Osteoblast (primary cell): ENCODE measurements at places on chromosomes 11 and 22. TPM values are rescaled to one million over a fixed set of nuclear protein-coding genes. Genes with fewer than 3 reads are reported as not detected.

GRCh38 chr11:20894296-20894695, 224.9 kb downstream of the NELL1 start:
- no peaks in the 10 kb centered on the region for H3K36me3 ChIP-seq
- no peak overlapping the region for H3K27ac ChIP-seq
- no peaks in the 10 kb centered on the region for H3K4me1 ChIP-seq
- H3K27me3 ChIP-seq, result no peaks in the 10 kb centered on the region

GRCh38 chr11:1571760-1572196, 293 bp downstream of the DUSP8 start:
- peaks cover 32% of the 10 kb centered on the region for H3K27me3 ChIP-seq
- H3K36me3 ChIP-seq, result no peaks in the 10 kb centered on the region
- H3K27ac ChIP-seq, result no peak overlapping the region
- DNase-seq, result peak; percentile 89
- no peaks in the 10 kb centered on the region for H3K4me1 ChIP-seq

DNA sequence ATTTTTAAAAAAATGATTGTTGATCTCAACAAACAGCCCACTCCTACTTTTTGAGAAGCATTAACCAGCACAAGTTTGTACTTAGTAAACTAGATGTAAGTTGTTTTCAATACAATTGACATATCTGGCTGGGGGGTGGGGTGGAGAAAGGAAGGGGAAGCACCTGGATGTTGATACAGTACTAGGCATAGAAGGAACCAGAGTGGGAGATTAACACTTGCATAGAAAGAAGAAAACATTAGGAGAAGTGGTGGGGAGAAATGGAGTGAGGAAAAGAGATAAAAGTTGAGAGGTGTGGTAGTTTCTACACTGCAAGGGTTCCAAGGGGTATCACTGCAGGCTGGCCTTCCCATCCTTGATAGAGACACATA, 10.6 kb upstream of the GAB2 start:
- peaks cover 11% of the 10 kb centered on the region for H3K4me1 ChIP-seq
- no peaks in the 10 kb centered on the region for H3K27me3 ChIP-seq
- no peak overlapping the region for H3K27ac ChIP-seq
- DNase-seq, result no peak
- no peak overlapping the region for H3K4me3 ChIP-seq

GRCh38 chr11:86800076-86800959, at the start of gene PRSS23:
Gene PRSS23, plus strand, starts transcription at chr11:86800542. Its CDS starts 7,102 bp downstream, at chr11:86807644.
- H3K4me1 ChIP-seq, result peaks cover 54% of the 10 kb centered on the region
- no peaks in the 10 kb centered on the region for H3K36me3 ChIP-seq
- peak within 1 kb of the TSS; percentile 86 for H3K4me3 ChIP-seq
- peak within 1 kb of the TSS; percentile 82 for H3K27ac ChIP-seq
- no peaks in the 10 kb centered on the region for H3K27me3 ChIP-seq

DNA sequence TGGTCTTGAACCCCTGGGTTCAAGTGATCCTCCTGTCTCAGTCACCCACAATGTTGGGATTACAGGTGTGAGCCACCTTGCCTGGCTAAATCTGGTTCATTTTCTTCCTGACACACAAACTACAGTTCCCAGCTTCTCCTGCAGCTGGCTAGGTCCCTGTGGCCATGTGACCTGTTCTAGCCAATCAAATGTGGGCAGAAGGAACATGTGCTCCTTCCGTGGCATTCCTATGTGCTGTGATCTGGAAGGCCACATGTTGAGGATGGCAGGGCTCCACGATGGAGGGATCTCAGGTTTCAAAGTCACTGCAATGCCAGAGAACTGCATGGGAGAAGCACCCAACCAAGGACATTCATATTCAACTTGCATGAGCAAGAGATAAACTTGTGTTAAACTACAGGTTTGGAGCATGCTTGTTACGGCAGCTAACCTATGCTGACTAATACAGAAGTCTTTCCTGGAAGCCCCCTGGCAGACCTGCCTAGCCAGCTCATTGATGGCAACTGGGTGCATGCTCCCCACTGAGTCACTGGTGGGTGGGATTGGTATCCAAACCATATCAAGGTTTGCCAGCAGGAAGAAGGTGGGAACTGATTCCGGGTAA, 86.0 kb downstream of the RPS6KA4 start:
- peaks cover 39% of the 10 kb centered on the region for H3K27me3 ChIP-seq
- peak; percentile 80 for DNase-seq
- no peak overlapping the region for H3K4me3 ChIP-seq
- peaks cover 19% of the 10 kb centered on the region for H3K4me1 ChIP-seq

GRCh38 chr11:86938900-86939880, 16.0 kb downstream of the FZD4 start:
- H3K4me3 ChIP-seq, result no peak overlapping the region
- no peak overlapping the region for H3K27ac ChIP-seq
- H3K4me1 ChIP-seq, result peaks cover 33% of the 10 kb centered on the region
- DNase-seq, result peak; percentile 53

DNA sequence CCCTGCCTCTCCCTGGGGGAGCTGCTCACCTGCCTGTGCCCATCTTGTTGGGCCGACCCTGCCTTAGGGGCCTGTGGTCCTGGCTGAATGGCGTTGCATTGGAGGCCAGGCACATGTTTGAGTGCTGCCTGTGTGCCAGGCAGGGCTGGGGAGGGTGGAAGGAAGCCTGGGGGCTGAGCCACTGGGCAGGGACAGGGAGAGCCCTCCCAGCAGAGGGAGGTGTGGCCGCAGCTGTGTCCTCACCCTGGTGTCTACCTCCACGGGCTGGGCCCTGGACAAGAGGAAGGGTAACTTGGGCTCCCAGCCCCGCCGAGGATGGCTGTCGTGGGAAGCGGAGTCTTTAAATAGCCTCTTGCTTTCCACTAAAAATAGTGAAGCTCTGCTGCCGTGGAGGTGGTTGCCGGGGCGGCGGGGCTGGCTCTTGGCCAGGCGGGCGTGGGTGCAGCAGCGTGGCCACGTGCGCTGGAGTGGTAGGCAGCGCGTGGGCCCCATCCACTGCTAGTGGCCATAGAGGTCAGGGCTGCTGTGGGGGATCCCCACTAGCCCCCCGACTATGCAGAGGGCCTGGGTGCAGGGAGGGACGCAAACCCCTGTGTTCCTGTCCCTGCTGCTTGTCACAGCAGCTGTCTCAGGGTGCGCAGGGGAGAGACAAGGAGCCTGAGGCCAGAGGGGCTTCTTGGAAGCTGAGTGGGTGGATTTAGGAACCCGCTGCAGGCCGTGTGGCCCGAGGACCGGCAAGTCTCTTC, 6.2 kb downstream of the ZDHHC8 start:
- peaks cover 26% of the 10 kb centered on the region for H3K4me1 ChIP-seq
- no peak overlapping the region for H3K4me3 ChIP-seq
- H3K27ac ChIP-seq, result no peak overlapping the region
- H3K27me3 ChIP-seq, result no peaks in the 10 kb centered on the region
- DNase-seq, result no peak

DNA sequence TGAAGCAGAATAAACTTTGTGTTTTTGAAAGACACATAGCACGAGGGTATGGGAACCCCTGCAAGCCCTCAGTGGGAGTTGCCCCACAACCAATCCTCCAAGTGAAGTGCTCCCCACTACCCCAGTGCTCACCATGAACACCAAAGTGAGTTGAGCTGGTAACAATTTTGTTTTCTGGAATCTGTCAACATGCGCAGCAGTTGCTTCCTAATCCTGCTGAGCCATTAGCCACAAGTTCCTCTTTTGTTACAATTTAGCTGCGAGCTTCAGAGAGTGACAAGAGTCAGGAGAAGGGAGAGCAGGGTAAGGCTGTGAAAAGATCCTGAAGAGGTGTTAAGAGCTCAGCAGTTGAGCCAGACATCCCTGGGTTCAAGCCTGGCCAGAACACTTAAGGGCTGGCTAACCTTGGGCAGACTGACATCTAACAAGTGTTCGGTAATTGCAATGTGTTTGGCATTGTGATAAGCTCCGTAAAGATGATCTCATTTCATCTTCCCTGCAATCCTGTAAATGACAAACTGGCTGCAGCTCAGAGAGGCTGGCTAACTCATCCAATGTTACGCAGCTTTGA, 24.1 kb upstream of the ASPHD2 start:
- no peak overlapping the region for H3K4me3 ChIP-seq
- DNase-seq, result no peak
- peaks cover 7% of the 10 kb centered on the region for H3K27me3 ChIP-seq
- no peak overlapping the region for H3K27ac ChIP-seq

DNA sequence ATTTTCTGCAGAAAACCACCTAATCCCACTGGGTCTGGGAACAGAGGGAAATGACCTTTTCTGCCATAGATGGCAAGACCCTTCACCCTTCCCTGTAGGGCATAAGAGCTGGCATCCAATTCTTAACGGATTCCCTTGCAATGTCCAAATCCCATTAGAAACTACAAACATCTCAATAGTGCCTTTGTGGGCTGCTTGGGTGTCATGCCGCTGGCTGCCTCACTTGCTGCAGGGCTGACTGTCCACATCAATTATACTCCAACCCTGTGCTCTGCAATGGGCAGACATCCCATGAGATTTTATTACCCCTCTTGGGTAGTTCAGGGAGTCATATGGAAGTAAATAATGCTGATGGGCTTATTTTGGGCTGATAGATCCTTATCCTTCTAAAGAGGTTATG, 7.3 kb downstream of the GRAP2 start:
- no peaks in the 10 kb centered on the region for H3K4me1 ChIP-seq
- no peaks in the 10 kb centered on the region for H3K36me3 ChIP-seq

- peak overlapping the region; percentile 78 for H3K27ac ChIP-seq
- peaks cover 38% of the 10 kb centered on the region for H3K36me3 ChIP-seq
- peaks cover 9% of the 10 kb centered on the region for H3K4me1 ChIP-seq
These were observed 473 bp downstream of the TXN2 start for GRCh38 chr22:36480941-36481392.

GRCh38 chr11:64036087-64037026, 626 bp downstream of the FLRT1 start:
- DNase-seq, result peak; percentile 96
- H3K4me3 ChIP-seq, result peak overlapping the region; percentile 61
- H3K36me3 ChIP-seq, result no peaks in the 10 kb centered on the region
- H3K27ac ChIP-seq, result no peak overlapping the region
- peaks cover 26% of the 10 kb centered on the region for H3K27me3 ChIP-seq
- no peaks in the 10 kb centered on the region for H3K4me1 ChIP-seq

- H3K4me1 ChIP-seq, result peaks cover 21% of the 10 kb centered on the region
- H3K27me3 ChIP-seq, result no peaks in the 10 kb centered on the region
- peaks cover 5% of the 10 kb centered on the region for H3K36me3 ChIP-seq
- peak; percentile 74 for DNase-seq
These were observed 8.2 kb downstream of the UBASH3B start for GRCh38 chr11:122663764-122664163.

- no peak overlapping the region for H3K27ac ChIP-seq
- no peak overlapping the region for H3K4me3 ChIP-seq
- no peaks in the 10 kb centered on the region for H3K4me1 ChIP-seq
- H3K27me3 ChIP-seq, result no peaks in the 10 kb centered on the region
- H3K36me3 ChIP-seq, result no peaks in the 10 kb centered on the region
- DNase-seq, result no peak
These were observed 74.6 kb downstream of the KCNQ1OT1 start for GRCh38 chr11:2625183-2625582.

GRCh38 chr22:46119729-46120419, 30.5 kb upstream of the PPARA start:
- DNase-seq, result peak; percentile 98
- peak overlapping the region; percentile 25 for H3K4me3 ChIP-seq
- H3K27me3 ChIP-seq, result no peaks in the 10 kb centered on the region
- peak overlapping the region; percentile 22 for H3K27ac ChIP-seq
- H3K36me3 ChIP-seq, result peaks cover 17% of the 10 kb centered on the region

- peak overlapping the region; percentile 97 for H3K4me3 ChIP-seq
- DNase-seq, result peak; percentile 15
- H3K36me3 ChIP-seq, result peaks cover 43% of the 10 kb centered on the region
These were observed 556 bp downstream of the CDCA5 start for GRCh38 chr11:65083134-65083833.

DNA sequence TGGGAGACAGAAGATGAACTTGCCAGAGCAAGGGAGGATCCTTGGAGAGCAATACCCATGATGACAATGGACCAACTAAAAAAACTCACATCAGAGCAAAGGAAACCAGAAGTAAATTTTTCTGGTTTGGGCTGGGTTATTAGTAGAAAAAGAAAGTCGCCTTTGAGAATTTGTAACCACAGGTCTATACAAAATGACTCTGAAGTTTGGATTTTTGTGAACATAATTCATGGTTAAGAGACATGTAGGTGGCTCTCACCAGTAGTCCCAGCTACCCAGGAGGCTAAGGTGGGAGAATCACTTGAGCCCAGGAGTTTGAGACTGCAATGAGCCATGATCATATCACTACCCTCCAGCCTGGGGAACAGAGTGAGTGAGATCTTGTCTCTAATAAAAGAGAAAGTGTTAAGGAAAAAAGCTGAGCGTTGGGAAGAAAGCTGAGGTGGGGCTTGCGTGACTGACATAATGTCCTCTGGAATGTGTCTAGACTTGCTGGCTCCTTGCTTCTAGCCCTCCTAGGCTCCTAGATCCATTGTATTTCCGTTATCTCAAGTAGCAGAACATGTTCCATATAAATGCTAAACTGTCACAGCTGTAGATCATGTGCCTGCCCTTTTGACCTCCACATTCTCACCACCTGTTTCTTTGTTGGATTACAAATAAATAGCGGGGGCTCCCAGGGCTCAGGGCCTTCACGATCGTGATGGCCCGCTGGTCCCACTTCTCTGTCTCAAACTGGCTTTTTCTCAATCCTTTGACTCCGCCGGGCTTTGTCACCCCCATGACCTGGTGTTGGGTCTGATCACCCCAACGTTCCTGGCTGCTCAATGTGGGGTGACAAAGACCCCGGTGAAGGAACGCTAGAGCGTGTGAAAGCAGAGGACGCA, 56.2 kb upstream of the SC5D start:
- peaks cover 28% of the 10 kb centered on the region for H3K4me1 ChIP-seq
- peaks cover 9% of the 10 kb centered on the region for H3K27me3 ChIP-seq
- no peak overlapping the region for H3K4me3 ChIP-seq
- no peak for DNase-seq
- no peak overlapping the region for H3K27ac ChIP-seq
- no peaks in the 10 kb centered on the region for H3K36me3 ChIP-seq

DNA sequence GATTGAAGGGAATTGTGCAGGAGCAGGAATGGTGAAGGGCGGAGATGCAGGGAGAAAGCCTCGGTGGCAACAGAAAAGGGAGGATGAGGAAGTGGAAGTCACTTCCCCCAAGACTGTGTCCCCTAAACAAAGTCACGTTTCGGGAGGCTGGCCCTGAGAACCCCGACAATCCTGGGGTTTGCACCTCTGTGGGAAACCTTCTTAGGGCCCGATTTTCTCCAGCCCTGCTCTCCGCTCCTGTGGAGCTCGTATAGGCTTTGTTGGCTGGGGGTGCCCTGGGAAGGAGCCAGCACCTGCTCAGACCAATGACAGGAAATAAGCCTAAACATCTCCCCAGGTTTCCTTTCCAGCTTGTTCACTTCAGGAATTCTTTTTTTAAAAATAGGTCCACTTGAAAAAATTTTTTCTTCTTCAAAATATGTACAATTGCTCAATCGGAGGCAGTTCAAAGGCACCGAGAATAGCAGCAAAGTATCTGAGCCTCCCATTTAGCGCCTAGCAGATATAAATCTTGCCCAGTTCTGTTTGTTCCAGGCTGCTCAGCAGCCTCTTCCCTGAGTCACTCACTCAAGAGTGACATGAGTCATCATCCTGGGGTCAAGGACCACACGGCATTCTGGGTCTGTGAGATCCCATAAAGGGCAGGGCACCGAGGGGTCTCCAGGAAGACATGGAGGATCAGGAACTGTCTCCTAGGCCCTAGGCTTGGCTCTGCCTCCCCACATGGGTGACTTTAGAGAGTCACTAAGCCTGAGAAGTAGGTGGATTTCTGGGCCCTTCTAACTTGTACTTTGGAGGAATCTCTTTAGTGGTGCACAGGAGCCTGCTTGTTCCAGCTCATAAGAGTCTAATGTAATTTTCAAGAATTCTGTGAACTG, 34.0 kb downstream of the IRAG1 start:
- DNase-seq, result no peak
- H3K4me3 ChIP-seq, result no peak overlapping the region
- no peaks in the 10 kb centered on the region for H3K27me3 ChIP-seq
- no peaks in the 10 kb centered on the region for H3K36me3 ChIP-seq

CLDN5 gene
- total RNA-seq, result not detected in 2 replicates

GNG3 gene
- total RNA-seq, result not detected in 2 replicates

HSD17B12 gene
- total RNA-seq, result 114 and 122 TPM in 2 replicates

DDI1 gene
- under 0.01 TPM in 1 of 2 replicates, not detected in the other for total RNA-seq

MUC5AC gene
- not detected in 2 replicates for total RNA-seq

TAF10 gene
- total RNA-seq, result 23.5 and 28.0 TPM in 2 replicates
